ENCODE measurements at places on chromosomes 2 and 18.

DNA sequence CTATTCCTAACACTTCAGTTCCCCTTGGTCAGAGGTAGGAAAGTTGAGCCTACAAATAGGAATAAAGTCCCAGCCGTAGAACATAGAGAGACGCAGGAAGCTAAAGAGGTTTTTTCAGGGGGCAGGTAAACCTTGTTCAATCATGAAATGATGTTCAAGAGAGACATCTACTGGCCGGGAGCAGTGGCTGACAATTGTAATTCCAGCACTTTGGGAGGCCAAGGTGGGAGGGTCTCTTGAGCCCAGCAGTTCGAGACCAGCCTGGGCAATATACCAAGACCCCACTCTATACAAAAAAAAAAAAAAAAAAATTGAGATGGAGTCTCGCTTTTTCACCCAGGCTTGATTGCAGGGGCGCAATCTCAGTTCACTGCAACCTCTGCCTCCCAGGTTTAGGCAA, 66.7 kb upstream of the DNAJC10 start:
- no peak for DNase-seq

GRCh38 chr2:176083796-176084261, at the start of gene EVX2:
Gene EVX2, minus strand, starts transcription at chr2:176083962. Its CDS starts 186 bp downstream, at chr2:176083776.
- DNase-seq: no peak

- no peak for DNase-seq
These were observed 106.0 kb downstream of the UBR3 start for GRCh38 chr2:169933124-169933711.

DNA sequence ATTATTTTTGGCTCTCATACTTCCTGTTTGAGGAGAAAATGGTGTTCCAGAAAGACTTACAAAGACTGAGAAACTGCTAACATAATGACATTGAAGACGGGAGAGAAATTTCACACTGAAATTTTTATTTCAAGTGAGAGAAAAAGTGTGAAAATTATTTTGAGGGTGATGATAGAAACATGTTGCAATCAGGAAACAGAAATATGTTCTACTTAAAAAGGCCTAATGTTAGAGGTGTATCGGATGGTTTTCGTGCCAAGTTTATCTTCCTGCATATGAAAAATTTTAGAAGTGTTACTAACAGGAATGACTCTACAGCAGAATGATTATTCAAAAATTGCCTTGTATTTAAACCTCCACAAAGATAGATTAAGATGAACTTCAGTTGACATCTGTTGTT, 50.5 kb downstream of the KCNE4 start:
- no peak for DNase-seq

DNA sequence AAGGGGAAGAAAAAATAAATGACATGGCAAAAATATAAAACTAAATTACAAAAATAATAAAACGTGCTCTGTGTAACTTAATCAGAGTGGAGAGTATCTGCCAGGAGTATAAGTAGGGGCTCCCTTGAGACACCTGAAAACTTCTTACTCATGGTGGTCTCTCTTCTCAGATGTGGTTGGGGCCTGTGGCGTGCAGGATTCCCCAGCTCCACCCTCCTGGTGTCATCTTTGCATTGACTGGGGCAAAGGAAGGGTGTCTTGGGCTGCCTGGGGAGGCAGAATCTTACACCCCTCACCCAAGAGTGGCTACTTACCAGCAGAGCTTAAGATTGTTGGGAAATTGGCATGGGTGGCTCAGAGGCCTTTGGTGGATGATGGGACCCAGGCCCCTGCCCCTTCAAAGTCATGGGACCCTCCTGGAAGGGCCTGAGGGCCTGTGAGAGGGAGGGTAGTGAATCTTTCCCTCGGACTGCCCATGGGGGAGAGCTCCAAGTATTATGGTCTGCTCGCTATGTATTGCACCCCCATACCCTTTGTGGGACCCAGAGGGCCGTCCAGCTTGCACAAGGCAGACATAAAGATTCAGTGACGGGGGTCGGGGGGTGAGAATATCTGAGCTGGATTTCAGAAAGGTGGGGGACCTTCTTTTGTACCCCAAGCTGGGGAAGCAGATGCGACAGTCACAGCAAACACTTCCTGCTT, 6.9 kb upstream of the TRAF3IP1 start:
- DNase-seq: no peak

GRCh38 chr18:26771524-26771923, 94.0 kb downstream of the AQP4 start:
- DNase-seq: no peak

DNA sequence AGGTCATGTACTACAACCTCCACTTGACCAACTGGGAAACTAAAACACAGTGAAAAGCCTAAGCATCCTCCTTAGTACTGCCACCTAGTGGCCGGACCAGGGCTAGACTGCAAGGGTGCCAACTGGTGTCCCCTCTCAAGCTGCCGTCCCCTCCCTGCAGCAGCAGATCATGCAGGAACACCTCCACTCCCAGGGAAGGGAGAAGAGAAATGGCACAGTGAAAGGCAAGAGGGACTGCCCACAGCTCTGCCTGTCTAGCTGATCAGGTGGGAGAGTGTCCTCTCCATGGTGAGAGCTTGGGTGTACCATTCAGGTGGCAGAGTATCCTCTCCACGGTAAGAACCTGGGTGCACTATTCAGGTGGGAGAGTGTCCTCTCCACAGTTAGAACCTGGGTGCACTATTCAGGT, 78.1 kb downstream of the AAK1 start:
- peak; percentile 72 for DNase-seq

DNA sequence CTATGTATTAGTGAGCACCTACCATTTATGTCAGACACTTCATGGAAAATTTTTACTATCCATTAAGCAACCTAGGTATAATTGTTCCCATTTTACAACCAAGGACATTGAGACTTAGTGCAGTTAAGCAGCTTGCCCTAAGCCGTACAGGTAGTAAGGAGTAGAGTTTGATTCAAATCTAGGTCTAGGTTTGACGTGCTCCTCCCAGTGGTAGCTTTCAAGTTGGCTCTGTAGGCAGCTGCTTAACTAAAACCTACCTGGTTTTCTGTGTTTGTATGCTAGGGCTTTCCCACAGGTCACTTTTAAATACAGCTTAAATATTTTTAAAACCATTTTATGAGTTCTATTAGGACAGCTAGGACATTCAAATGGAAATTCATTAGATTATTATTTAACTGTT, 69.7 kb downstream of the NUP35 start:
- DNase-seq: no peak

DNA sequence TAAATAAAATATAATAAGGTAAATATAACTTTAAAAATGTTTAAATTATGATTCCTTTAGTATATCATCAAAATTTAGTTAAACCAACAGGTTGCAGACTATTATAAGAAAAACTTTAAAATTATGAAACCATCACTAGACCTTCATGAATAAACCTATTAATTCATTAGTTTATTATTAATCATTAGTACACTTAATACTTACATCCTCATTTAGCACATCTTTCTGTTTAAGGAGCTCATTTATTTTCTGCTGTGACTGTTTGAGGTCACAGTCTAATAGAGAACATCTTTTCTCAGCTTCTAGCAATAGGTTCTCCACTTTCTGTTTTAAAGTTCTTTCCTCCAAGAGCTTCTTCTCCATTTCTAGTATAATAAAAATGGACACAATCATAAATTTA, 52.8 kb downstream of the SLC66A3 start:
- DNase-seq: no peak

DNA sequence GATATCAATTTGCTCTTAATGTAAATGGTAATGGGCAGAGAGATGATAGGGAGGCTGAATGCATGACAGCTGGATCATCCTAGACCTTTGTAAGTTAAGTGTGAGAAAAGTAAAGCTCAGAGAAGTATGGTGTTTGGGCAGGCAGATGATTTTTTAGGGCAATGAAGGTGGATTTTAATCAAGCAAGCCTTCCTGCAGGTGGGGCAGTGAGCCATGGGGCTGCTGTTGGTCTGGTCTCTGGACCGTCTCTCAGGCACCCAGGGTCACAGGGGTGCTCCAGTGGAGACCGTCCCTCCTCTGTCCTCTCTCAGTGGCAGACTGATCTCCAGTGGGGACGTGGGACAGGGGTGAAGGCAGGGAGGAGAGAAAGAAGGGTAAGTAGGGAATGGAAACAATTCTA, 69.8 kb upstream of the STK17B start:
- no peak for DNase-seq

- no peak for DNase-seq
These were observed 74.6 kb upstream of the ARL5A start for GRCh38 chr2:151902829-151903228.

GRCh38 chr2:239202836-239203235, 198.0 kb downstream of the HDAC4 start:
- DNase-seq: no peak

Data from stimulated activated CD4-positive, alpha-beta T cell treated with anti-CD3 and anti-CD28 coated beads, Interleukin-1b, Interleukin-23, amount 100 ng/mL, for 48 hours (primary cell).